ENCODE measurements at places on chromosomes 12 and 14. TPM values are rescaled to one million over a fixed set of nuclear protein-coding genes. Genes with fewer than 3 reads are reported as not detected.

GRCh38 chr12:131603106-131603938, 107.6 kb upstream of the SFSWAP start:
- DNase-seq: no peak

TRPV4 gene
- 2.0 TPM for total RNA-seq

DNA sequence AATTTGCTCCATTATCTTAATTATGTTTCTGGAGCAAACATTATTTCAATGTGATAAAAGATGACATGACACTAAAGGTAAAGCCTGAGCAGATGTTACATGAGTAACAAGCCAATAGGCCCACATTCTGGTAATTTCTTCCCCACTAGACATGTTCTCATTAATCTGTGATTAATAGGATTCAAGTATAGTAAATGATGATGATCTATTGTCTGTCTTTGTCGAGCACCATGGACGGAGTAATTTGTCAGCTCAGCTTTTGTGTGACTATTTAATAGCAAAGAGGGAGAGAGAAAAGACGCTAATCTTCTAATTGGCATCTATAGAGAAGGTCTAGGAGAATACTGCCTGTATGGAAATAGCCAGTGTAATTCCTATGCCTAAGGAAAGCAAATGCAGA, 62.2 kb upstream of the INSM2 start:
- no peak for DNase-seq

DNA sequence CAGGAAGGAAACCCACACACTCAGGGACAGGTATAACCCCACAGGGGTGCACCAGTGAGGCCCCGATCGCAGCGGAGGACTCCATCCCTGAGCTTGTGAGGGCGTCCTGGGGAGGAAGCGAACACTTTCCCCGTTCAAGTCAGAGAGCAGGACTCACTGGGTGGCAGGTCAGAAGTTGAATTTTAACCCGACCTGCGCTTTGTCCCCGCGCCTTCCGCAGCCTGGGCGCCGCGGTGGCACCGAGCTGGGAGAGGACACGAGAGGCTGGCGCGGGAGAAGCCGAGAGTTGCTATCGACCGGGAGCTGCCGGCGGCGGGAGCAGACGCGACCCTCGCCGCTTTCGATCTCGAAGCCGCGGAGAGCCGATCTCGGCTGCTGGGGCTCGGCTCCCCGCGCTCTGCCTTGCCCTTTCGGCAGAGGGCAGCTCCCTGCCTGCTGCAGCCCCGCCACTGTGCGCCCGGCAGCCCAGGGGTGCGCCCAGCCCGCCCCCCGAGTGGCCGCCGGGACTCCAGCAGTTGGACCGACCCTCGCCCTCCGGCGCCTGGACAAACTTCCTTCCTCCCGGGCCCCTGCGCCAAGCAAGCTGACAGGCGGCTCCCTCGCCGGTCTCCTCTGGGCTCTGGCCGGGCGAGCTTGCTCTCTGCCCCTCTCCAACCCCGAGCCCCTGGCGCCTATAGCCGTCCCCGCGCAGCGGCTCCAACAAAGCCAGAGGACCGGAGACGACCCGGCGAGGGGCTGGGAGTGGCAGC, 918 bp downstream of the LIN7A start:
- DNase-seq: no peak

MIP gene
- not detected for total RNA-seq

GRCh38 chr14:29444805-29445204, 482.8 kb downstream of the PRKD1 start:
- DNase-seq: no peak

TMEM229B gene
- total RNA-seq: 0.24 TPM

GRCh38 chr12:8779281-8779680, 43.1 kb upstream of the A2ML1 start:
- DNase-seq: no peak

DNA sequence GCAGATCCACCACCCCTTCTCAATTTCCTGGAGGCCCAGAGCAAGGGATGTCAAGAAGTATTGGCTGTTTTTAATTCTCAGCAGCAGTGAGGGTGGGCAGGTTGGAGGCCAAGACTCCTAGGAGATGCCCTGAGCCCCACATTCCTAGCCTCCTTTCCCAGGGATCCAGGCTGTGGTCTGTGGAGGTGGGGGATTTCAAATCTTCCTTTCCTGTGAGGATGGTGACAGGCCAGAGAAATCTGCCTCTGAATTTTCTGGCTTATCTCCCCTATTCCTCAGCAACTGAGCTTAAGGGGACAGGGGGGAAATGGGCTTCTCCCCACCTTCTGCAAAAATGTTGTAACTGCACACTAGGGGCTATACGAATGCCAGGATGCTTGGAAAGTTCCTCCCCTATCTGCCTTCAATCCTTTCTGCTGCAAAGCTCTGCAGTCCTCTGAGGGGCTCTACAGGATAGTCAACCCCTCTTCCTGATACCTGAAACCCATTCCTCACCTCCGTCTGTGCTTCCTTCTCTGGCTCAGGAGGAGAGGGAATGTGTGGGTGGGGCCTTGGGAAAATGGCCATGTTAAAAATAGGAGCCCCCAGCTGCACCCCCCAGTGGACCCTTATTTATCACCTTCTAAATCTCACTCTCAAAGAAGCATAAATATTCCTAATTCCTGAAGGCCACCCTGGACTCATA, 6.6 kb downstream of the GPR84 start:
- DNase-seq: no peak

CABP1 gene
- total RNA-seq: 0.09 TPM
